Stimulated activated CD4-positive, alpha-beta T cell treated with anti-CD3 and anti-CD28 coated beads, Interleukin-2, amount 100 ng/mL, for 48 hours (primary cell): ENCODE measurements at places on chromosomes 1 and 21.

DNA sequence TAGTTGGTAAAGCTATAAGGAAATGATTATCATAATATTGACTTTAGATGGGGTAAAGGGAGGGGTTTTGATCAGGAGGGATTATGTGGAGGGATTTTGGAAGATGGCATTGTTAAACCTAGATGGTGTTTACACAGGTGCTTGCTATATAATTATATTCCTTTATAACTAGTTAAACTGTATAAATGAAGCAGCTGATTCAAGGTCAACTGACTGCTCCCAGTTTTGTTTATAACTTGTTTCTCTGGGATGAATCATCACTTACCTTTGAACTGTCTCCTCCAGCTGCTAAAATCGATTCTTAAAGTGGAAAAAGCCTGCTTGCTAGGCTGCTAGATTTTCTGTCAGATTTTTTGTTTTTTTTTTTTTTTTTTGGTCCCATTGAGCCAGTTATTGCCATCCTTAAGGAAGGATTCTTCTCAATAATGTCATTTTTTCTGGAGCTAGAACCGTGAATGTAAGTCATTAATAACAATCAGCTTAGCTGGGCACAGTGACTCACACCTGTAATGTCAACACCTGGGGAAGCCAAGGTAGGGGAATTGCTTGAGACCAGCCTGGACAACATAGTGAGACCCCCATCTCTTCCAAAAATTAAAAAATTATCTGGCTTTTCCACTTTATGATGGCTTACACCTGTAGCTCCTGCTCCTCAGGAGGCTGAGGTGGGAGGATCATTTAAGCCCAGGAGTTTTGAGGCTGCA is 153.2 kb downstream of the PIK3R3 start:
- DNase-seq = no peak

- DNase-seq = no peak
Observed at GRCh38 chr1:2556678-2557481, 709 bp downstream of the TNFRSF14 start.

- no peak for DNase-seq
Observed at GRCh38 chr1:55423376-55423775, 208.2 kb upstream of the USP24 start.

- DNase-seq = no peak
Observed at GRCh38 chr1:34113887-34114286, 51.1 kb downstream of the CSMD2 start.

GRCh38 chr1:47184090-47184821 is 5.6 kb downstream of the PDZK1IP1 start:
- no peak for DNase-seq

- no peak for DNase-seq
Observed at GRCh38 chr21:43290421-43291346, 121.9 kb downstream of the CRYAA start.

DNA sequence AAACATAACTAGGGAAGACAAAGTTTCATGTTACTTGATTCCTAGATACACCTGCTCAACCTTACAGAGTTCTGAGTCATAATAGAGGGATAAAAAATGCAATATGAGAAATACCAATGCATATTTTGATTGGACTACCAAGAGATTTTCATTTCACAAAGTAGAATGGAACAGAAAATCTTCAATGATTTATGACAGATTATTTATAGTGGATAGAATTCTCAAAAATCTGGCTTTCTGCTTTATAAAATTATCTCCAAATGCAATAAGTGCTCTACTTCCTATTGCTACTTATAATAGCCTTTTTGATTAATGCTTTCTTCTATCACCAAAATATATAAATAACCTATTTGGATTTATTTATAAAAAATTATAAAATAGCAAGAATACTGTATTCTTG is 18.9 kb upstream of the ATP6V1G3 start:
- DNase-seq = no peak

- no peak for DNase-seq
Observed at GRCh38 chr1:207328004-207328403, 6.5 kb downstream of the CD55 start.

DNA sequence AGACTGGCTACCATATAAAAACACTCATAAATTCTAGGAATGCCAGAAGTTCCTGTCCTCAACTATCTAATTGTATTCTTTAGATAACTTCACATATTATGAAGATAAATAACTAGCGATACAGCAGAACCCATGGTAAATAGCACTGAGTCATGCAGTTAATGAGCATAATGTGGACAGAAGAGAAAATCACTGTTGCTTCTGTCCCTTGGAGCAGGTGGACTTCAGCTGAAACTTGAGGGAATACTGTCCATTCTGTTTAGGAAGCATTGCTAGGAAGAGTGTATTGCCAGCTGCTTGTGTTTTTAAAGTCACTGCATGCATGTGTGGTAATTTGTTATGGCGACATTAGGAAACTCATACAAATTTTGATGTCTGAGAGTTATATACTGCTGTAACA is 854.4 kb downstream of the LTN1 start:
- no peak for DNase-seq

GRCh38 chr1:17525996-17526686 is 13.4 kb upstream of the ARHGEF10L start:
- DNase-seq = no peak

- DNase-seq = no peak
Observed at GRCh38 chr1:18230321-18230720, 122.7 kb downstream of the IGSF21 start.

- no peak for DNase-seq
Observed at GRCh38 chr1:18631496-18632217, 1.0 kb downstream of the PAX7 start.

GRCh38 chr21:25179116-25179515 is 428.2 kb downstream of the MRPL39 start:
- no peak for DNase-seq

DNA sequence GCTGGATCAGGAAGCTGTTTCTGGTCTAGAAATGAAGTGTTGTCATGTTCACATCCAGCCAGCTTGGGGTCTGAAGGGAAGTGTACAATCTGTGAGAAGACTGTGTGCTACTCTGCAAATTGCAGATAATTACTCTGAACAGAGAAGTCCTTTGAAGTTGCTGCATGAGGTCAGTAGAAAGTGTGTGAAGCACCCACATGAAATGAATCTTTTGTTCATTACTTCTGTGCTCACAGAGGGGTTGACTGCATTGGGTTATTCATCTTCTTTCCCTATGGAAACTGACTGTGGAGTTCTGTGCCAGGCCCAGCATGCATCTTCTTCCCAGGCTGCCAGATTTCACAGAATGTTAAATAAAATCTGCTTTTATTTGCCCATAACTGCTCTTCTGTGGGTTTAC is 47.1 kb downstream of the CTH start:
- DNase-seq = no peak

GRCh38 chr1:183864611-183865010 is 59.7 kb downstream of the RGL1 start:
- no peak for DNase-seq

DNA sequence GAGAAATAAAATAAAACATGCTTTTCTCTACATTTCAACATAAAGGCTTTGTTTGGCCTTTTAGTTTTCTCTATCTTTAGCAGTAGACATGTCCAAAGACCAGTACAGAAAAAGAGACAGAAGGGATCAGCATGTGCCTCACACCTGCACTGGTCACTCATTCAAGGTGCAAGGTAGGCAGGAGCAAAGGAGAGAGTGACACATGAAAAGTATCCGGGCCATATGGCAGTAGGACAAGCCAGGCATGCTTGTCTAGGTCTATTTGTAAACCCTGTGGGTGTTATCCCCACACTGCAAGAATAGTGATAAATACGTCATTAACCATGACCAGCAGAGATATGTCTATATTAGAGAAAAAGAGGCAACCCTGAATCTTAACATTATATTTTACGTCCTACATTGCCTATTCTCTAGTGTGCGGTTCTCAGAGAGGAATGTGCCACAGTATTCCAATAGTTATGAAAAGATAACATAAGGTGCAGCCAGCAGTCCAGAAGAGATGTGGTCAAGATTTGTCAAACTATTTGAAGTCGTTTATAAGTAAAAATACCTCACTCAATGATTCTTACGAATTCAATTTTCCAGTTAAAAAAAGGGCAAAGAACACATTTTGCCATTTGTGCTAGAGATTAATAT is 32.1 kb downstream of the PRRX1 start:
- DNase-seq = no peak

GRCh38 chr1:246932366-246932700 is 585 bp upstream of the AHCTF1 start:
- no peak for DNase-seq

DNA sequence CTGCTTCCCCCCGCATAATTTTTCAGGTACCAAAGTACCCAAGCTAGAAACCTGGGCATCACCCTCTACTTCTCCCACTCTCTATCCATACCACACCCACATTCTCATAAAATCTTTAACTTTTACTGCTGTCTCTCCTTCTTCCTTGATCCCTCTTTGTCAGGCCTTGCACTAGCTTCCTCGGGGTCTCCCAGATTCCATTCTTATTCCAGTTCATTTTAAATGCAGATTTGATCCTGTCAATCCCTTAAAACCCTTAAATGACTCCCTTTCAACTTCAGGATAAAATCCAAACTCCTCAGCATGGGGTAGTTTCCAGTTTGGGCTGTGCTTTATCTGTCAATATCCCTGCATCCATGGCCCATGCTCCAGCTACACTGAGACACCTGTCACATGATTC is 343.5 kb downstream of the PBX1 start:
- no peak for DNase-seq

DNA sequence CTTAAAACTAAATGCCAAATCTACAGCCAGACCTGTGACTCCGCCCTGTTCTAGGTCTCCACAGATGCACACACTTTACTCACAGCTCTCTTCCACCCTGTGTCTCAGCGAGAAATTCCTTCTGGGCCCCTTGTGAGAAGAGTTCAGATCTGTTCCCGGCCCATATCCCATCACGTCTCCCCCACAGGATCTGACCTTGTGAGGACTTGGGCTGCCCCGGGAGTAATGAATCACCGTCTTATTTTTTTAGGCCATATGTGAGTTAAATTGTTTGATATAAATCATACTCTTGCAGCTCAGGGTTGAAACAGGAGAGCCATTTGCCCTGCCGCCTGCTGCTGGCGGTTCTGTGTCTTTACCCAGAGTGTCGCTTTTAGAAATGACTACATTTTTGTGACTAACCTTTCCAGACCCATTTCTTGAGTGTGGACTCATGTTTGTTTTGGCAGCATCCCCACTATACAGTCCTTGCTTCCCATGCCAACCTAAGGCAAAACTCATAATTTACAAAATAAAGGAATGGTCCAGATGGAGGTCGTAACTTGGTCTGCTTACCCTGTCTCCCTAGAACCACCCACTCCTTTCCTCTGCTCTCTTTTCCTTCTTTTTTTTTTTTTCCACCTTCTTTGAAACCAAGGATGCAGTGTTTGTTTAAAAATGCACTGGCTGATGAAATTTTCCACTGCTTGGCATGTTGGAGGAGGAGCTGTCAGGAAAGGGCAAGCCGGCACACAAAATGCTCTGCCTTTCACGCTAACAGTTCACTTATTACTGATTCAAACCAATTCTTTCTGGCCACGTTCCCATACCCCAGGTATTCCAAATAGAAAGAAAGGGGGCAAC is 98.0 kb upstream of the C1orf105 start:
- no peak for DNase-seq

DNA sequence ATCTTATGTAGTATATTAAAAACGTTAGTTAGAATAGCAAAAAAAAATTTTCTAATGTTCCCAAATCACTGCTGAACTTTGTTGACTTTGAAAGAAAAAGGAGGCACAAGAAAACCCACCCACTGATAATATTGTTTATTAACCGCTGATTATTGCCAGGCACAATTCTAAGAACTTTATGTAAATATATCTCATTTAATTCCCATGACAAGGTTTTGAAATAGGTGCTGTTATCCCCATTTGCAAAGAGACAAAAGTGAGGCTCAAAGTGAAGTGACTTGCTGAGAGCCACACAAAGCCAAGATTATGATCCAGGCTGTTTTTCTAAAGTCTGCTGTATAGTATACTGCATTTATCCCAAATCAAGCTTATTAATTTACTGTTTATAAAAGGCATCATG is 56.4 kb downstream of the SASS6 start:
- no peak for DNase-seq

- no peak for DNase-seq
Observed at GRCh38 chr1:232744847-232745246, 60.4 kb upstream of the MAP10 start.

DNA sequence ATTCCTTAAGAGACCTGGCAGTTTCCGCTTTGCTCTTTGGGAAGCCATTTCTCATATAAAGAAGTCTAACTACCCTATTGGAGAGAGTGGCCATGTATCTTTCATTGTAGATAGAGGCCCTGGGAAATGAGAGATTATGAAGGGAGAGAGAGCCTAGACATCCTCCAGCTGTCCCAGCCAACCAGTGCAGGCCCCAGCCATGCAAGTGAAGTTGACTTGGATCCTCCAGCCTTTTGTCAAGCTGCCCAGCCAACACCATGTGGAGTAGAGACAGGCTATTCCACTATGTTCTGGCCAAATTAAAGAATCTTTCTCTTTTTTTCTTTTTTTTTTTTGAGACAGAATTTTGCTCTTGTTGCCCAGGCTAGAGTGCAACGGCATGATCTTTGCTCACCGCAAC is 7.1 kb upstream of the ANP32E start:
- no peak for DNase-seq

- no peak for DNase-seq
Observed at GRCh38 chr1:209155546-209155945, 428.0 kb upstream of the CAMK1G start.

- DNase-seq = no peak
Observed at GRCh38 chr21:14550135-14550534, 4.0 kb upstream of the SAMSN1 start.

DNA sequence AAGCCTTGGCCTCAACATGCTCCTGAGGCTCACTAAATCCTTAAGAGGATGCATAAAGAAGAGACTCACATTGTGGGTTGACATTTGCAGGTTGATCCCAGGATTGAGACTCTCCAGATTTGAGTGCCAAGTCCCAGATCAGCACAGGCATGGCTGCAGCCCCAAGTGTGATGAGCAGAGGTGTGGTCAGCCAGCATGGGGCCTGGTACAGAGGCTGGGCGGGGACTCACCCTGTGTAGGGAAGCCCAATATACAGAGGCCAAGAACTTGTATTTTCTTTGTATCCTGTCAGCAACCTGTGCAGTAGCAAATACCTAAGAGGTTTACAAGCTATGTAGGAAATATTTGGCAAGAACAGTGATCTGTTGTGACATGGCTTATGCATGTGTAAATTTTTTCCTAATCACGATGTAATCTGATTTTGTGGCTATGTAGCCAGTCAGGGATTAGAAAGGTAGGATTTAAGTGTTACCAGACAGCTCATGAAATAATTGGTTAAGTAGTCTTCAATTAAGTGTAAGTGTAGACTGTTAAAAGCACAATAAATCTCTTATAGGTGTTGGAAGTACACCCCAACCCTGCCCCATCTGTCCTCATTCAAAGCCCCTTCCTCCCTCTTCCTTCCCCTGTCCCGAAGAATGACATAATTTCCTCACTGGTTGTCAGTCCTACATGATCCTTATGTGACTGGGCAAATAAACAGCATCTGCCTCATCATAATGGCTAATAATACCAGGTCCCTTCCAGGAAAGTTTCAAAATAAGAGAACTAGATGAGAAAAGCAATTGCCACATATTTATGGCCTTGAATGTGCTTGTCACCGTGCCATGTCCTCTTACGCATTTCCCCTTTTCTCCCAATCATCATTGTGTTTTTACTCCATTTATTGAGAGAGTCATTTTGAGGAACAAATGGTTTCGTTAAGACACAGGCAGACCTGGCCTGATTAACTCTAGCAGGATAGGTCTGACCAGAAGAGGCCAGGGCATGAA is 120.9 kb downstream of the HLX start:
- DNase-seq = no peak

- no peak for DNase-seq
Observed at GRCh38 chr1:238568735-238569134, 678.0 kb upstream of the ZP4 start.

- DNase-seq = no peak
Observed at GRCh38 chr1:116472431-116472961, 98.3 kb downstream of the CD58 start.
